ENCODE measurements at places on chromosomes 2 and 18. TPM values are rescaled to one million over a fixed set of nuclear protein-coding genes. Genes with fewer than 3 reads are reported as not detected.

RGPD3 gene
- 0.31 TPM for total RNA-seq

TEX44 gene
- not detected for total RNA-seq

LIMS4 gene
- 3.1 TPM for total RNA-seq

MYOM1 gene
- 1.2 TPM for total RNA-seq

DNA sequence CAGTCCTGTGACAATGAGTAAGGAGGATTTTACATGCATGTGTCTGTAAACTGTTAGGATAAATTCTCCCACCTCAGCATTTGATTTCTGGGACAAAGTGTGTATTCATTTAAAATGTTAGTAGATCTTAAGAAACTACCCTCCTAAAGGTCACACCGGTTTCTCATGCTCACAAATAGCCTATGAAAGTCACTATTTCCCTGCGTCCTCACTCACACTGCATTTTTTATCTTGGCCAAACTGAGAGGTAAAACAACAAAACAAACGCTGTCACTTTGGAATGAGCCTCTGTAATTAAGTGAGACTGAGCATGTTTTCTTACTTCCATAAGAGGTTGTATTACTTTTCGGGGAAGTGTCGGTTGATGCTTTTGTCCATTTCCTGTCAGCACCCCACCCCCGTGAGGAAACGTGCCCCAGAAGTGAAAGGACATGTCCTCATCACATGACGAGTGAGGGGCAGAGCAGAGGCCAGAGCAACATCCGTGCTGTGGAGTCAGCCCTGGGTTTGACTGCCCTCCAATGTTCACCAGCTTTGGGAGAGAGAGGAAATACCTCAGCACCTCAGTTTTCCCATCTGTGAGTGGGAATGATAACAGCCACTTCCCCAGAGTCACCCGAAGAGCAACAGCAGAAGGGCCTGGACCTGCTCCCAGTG lies 3.1 kb downstream of the GYPC start:
- peak; percentile 87 for DNase-seq
